Stomach (tissue), 19 donors: ENCODE measurements at places on chromosomes 16 and 17. TPM values are rescaled to one million over a fixed set of nuclear protein-coding genes. Genes with fewer than 3 reads are reported as not detected.
A peak's percentile ranks its signal among the peaks of the same experiment; 100 is the strongest.

- peak; percentile 10 for DNase-seq
These were observed 78.0 kb upstream of the DOC2B start for GRCh38 chr17:259341-259976.

- DNase-seq = no peak
These were observed 745 bp downstream of the PAM16 start for GRCh38 chr16:4350365-4350786.

Gene SCO1
- 23.5 TPM for total RNA-seq

GRCh38 chr16:2739625-2740430 lies 12.6 kb upstream of the SRRM2 start:
- DNase-seq = no peak

Gene TBC1D3
- not detected for total RNA-seq

DNA sequence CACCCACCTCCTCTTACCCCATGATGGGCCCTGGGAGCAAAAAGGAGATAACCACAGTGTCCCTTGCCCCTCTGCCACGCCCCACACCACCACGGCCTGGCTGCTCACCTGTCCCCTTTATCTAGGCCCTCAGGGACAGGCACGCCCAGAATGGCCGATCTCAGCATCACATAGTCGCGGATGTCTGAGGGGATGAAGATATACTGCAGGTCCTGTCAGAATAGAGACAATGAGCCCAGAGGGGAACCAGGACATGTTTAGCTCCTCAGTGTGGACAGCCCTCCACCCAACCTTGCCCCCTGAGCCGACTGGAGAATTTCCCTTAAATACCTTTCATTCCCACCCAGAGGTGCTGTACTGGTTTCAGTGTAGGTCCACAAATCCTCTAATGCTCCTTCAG lies 15.2 kb downstream of the ST6GALNAC2 start:
- DNase-seq = no peak

GRCh38 chr17:45168991-45169752 lies 7.5 kb downstream of the HEXIM2 start:
- no peak for DNase-seq
